ENCODE measurements at places on chromosomes 6 and 20. TPM values are rescaled to one million over a fixed set of nuclear protein-coding genes. Genes with fewer than 3 reads are reported as not detected.

GRCh38 chr6:118318648-118319047, 229.4 kb upstream of the PLN start:
- peak; percentile 9 for DNase-seq

GRCh38 chr6:163720005-163720404, 305.5 kb downstream of the QKI start:
- DNase-seq: no peak

DNA sequence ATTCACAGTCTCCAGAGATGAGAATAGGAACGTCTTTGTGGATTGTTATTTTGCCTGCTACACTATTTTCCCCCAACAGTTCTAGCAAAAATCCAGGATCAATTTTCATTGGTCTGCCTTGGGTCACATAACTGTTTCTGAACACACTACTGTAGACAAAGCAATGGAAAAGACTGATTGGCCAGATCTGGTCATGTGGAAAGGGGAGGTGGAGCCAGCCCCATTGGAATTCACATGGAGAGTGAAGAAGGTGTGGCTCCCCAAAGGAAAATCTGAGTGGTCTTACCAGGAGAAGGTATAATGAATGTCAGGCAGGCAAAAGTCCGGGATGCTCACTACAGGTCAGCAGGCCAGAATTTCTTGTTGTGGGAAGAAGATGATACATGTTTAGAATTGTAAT, 9.5 kb upstream of the TP53RK start:
- no peak for DNase-seq

GRCh38 chr6:169159331-169159730, 94.3 kb downstream of the THBS2 start:
- DNase-seq: no peak

- peak; percentile 12 for DNase-seq
These were observed 853 bp downstream of the SLC22A3 start for GRCh38 chr6:160349020-160349441.

GRCh38 chr6:4496284-4496683, 279.9 kb upstream of the CDYL start:
- peak; percentile 40 for DNase-seq

DNA sequence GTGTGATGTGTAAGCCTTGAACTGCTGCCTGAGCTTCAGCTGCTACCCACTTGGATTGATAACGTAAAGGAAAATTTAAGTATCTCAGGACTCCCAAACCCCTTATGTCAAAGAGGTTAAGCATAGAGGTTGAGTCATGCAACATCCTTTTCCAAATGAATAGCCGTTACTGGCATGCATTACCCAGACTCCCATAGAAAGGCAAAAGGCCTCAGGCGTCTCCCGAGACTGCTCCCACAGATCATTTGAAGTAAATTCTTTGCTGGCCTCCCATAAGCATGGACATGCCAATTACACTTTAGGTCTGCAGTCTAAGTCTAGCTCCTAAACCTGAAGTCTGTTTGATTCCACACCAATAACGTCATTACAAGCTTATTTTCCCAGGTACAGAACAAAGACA, 14.7 kb downstream of the IPCEF1 start:
- peak; percentile 66 for DNase-seq

DNA sequence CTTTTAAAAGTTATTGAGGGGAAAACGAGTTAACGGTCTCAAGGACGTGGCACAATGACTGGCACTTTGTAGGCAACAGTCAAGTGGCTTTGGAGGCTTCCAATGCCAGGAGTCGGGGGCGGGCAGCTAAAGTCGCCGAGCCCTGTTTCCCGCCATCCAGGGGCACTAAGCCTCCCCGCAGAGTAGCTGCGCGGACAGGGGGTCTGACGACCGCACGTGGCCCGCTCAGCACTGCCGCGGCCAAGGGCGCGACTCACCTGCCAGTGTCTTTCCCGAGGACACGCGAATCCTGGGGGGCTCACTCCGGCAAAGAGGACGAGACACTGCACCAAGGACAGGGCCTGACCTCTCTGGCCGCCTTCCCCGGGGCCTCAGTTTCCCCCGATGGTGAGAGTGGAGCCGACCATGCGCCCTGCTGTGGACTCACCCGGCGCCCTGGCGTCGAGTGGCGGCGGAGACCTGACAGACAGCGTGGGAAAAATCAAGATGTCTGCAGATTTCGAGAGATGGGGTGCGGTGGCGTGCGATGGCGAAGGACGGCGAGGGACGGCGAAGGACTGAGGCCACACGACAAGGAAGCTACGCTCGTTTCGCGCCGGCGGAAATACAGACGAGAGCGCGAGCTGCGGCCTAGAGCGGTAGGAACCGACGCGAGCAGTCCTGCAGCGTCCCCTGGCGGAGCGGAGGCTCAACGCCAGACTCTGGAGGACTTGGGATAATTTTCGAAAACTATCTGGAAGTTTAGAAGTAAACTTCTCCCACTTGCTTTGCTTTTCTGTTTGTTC, at the start of gene SNHG17:
TSS of gene SNHG17 (minus strand) at position 559 of the 785 bp plus-strand sequence.
- DNase-seq: peak; percentile 90

DNA sequence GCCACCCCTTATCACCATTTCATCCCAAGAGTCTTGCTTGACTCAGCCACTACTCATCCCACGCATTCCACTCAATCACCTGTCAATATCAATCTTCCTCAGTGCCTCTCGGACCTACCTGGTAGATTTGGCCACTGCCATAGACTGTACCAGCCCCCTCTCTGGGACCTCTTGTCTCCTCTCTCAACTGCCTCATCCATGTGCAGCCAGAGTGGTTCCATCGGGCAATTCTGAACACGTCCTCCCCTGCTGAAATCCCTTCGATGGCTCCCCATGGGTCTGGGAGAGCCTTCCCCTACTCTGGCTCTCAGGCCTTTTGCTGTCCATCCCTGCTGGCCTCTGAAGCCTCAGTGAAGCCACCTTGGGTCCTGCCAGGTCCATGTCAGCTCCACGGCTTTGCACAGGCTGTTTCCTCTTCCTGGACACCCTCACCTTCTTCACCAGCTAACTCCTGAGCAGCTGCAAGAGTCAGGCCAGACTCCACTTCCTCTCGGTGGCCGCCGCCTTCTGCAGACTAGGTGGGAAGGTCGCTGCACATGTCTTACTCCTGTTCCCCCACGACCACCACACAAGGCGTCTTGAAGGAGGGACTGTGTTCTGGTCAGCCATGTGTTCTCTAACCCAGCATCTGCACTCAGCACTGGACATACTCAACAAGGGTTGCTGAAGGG, 120.4 kb downstream of the TOX2 start:
- no peak for DNase-seq

DNA sequence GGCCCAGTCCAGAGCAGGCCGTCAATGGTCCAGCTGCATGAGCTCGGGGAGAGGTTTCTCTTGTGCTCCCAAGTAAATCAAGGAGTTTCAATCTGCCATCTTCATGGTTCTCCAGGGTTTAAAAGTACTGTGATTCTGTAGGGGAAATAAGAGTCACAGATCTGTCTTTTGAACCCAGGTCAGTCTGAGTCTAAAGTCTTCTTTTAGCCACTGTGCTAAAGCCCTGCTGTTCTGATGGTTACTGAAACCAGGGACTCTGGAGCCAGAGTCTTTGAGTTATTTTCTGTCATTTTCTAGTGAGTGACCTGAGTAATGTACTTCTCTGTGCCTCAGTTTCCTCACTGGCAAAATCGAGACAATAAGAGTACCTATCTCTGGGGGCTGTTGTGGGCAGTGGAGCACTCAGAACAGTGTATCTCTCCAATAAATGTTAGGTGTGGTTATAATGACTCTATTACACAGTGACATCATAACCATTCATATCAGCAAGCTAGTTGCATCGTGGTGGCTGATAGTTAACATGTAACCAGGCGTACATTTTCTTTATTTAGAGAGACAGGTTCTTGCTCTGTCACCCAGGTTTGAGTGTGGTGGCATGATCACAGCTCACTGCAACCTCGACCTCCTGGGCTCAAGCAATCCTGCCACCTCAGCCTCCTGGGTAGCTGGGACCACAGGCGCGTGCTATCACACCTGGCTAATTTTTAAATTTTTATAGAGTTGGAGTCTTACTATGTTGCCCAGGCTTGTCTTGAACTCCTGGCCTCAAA, 74.6 kb upstream of the KCNG1 start:
- no peak for DNase-seq

CAPN11 gene
- not detected for total RNA-seq

MAK gene
- total RNA-seq: 2.2 TPM

BANF2 gene
- 2.2 TPM for total RNA-seq

ADISSP gene
- total RNA-seq: 7.7 TPM
